Neural crest cell (in vitro differentiated cells): ENCODE measurements at places on chromosomes 16 and 17.

DNA sequence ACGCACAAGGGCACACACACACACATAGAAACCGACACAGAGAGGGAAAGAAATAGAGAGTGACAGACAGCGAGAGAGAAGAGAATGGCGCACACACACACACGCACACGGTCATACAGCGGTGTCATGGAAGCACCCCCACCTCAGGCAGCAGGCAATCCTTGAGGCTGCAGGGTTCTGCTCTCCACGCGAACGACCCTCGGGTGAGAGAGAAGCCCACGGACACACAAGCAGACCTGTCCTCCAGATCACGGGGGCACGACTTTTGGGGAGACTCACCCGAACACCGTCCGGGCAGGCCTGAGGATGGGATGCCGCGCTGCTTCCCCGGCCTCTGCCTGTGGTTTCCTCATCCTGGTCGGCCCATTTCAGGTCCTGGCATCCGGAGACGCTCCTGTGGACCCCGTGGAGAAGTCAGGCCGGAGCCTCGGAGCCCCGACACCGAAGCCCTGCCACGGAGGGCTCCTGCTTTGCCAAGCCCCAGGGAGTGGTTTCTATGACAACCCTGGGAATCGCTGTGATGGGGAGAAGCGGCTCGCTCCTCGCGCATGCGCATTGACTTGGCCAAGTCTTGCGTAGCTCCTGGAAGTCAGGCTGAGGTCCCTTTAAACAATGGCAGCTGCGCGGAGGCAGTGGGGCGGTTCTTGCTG is 118.2 kb upstream of the KCNJ18 start:
- no peak for DNase-seq

DNA sequence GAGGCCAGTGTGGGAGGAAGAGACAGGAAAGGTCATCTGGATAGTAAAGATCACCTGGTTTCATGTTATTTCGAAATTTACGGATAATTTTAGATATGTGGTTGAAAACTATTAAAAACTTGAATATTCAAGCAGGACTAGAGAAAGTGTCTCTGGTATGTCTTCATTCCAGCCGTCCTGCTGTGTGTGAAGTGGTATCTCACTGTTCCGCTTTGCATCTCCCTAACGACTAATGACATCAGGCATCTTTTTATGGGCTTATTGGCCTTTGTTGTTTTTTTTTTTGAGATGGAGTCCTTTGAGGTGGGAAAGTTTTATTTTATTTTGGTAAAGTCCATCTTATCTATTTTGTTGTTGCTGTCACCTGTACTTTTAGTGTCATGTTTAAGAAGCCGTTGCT is 214.4 kb upstream of the CHMP6 start:
- no peak for DNase-seq

- no peak for DNase-seq
Observed at GRCh38 chr17:77196251-77196650, 55.5 kb downstream of the SEC14L1 start.

- DNase-seq = no peak
Observed at GRCh38 chr17:79090443-79091225, 16.0 kb downstream of the ENGASE start.

GRCh38 chr16:73794994-73795393 is 501.6 kb upstream of the PSMD7 start:
- no peak for DNase-seq

- no peak for DNase-seq
Observed at GRCh38 chr16:22098405-22099255, 6.3 kb downstream of the VWA3A start.

DNA sequence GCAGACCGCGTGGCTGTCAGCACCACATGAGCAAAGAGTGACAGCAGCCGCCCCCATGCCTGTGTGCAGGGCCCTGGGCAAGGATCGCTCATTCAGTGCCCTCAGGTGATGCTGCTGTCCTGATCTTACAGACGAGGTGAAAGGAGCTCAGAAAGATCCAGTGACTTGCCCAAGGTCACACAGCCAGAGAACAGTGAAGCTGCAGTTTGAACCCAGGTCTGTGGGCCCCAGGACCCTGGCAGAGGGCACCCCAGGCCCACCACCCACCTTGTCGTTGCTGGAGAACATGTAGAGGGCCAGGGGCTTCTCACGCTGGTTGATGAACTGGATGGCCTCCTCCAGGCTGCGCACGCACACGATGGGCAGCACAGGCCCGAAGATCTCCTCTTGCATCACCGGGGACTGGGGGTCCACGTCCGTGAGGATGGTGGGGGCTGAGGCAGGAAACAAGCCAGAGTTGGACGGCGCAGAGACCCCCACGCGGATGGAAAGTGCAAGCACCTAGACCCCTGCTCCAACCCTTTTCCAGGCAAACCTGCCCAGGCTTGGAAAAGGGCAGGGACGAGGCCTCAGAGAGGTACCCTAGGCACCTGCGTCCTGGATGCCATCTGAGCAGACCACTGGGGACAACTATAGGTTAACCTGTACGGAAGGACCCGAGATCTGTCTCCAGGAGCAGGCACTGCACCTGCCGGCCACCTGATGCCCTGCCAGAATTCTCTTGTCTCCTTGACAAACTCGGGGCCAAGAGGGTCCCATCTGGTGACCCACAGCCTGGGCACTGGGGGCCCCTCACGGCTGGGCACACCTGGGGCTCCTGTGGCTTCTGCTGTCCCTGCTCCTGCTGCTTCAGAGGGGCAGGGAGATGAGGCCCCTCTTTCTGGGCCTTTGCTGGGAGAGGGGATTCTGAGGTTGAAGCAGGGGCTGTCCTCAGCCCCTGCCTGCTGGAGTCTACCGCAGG is 8.6 kb downstream of the ALDH3A1 start:
- DNase-seq = no peak

- peak; percentile 63 for DNase-seq
Observed at GRCh38 chr16:22948603-22949368, 134.8 kb downstream of the HS3ST2 start.

- no peak for DNase-seq
Observed at GRCh38 chr17:65523853-65524664, 37.4 kb downstream of the AXIN2 start.

- no peak for DNase-seq
Observed at GRCh38 chr17:54085020-54085419, 262.3 kb downstream of the KIF2B start.

- no peak for DNase-seq
Observed at GRCh38 chr17:81418710-81419318, 23.6 kb downstream of the BAHCC1 start.

DNA sequence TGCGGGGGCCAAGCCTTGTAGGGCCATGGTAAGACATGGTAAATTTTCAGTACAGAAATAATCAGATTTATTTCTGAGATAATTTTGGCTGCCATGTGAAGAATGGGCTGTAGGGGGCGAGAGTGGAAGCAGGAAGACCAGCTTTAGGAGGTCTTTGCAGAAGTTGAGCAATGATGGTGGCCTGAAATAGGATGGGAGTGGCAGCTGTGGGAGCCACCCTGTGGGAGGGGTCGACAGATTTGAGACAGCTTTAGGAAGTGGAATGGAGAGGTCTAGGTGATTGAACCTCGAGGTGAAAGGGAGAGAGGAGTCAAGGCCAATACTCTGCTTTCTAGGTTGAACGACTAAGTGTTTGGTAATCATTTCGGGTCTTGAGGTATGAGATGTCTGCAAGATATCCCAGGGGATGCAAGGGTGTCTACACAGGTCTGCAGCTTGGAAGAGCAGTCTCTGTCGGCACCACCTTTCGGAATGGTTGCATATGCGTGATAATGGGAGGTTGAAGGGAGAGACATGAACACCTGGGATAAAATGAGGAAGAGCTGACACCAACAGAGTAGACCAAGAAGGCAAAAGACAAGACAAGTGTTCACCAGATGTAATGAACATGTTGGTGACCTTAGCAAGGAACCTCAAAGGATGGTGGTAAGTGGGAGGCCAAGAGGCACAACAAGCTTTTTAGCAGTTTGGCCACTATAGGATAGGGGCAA is 4.2 kb upstream of the ATXN7L3 start:
- DNase-seq = peak; percentile 62

- no peak for DNase-seq
Observed at GRCh38 chr17:17190188-17190587, 15.9 kb downstream of the PLD6 start.

DNA sequence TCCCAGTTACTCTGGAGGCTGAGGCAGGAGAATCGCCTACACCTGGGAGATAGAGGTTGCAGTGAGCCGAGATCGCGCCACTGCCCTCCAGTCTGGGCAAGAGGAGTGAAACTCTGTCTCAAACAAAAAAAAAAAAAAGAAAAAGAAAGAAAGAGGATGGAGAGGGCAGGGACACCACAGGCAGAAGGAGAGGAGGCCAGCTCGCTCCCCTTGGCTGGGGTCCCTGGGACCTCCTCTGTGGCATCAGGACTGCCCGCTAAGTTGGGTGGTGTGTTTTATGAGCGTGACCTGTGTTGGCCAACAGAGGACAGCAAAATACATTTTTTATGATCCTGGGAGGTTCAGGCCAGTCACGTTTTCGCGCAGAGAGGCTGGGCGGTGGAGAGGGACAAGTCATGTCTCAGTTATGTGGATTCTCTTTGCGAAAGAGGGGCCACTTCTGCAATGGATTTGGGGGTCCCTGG is 229.6 kb downstream of the MRTFB start:
- DNase-seq = no peak

GRCh38 chr17:9436630-9437029 is 139.0 kb downstream of the STX8 start:
- DNase-seq = no peak

DNA sequence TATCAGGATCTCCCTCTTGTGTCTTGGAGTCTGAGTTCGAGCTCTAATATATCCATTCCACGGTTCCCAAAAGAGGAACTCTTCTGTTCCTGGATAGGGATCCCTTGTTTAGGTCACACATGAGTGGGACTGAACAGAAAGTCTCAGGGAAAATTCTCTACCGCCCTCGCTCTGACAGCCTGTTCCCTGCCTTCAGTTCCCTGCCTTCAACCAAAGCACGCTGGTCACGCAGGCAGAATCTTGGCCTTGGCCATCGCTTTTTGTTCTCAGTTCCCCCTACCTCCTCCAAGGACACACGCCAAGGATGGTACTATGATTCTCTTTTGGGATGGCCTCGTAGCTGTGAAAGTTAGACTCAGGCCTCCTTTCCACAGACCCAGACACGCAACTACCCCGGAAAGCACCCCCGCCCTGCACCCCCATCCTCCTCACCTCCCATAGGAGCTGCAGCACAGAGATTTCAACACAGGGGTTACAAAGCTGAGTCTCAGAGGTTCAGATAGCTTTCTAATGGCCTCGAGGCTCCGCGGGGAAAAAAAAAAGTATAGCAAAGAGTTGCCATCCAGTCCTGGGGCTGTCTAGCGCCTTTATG is 1.5 kb upstream of the SHISA6 start:
- no peak for DNase-seq

GRCh38 chr16:4688674-4689045 is 4.7 kb upstream of the NUDT16L1 start:
- DNase-seq = no peak

- no peak for DNase-seq
Observed at GRCh38 chr16:212999-213398, 16.2 kb downstream of the LUC7L start.

- peak; percentile 78 for DNase-seq
Observed at GRCh38 chr17:39174920-39175694, 9.1 kb upstream of the ARL5C start.

DNA sequence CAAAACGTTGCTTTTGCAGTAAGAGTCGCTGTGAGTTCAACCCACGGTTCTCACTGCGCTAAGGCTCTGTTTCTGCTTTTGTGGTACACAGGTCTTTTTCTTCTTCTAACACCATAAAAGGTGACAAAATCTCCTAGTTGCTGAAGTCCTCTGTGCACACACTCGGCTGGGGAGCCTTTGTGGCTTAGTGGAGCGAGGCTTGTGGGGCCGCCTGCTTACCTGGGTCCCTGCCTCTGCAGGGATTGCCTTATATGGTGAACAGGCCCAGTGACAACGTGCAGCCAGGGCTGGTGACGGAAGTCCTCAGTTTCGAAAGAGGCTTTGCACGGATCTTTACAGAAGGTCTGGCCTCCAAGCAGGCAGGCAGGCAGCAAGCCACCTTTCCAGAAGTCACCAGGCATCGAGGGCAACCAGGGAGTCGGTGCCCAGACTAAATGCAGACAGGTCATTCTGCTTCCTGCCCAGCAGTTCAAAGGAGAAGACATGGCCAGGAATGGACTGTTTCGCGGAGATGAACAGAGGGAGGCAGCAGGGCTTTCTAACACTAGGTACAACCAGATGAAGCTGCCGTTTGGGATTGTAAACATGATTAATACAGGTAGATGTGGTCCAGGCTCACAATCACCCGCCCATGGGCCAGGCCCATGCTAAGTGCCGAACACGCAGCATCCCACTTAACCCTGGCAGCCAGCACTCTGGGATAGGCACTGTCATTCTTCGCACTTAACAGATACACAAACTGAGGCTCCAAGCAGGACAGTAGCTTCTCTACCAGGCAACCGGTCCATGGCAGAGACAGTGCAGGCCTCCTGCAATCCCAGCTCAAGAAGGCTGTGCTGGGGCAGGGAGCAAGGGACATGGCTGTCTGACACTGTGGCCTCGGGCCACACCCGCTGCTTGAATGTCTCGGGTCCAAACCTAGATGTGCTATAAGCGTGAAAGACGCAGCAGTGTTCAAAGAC is 10.7 kb upstream of the MEAK7 start:
- no peak for DNase-seq

DNA sequence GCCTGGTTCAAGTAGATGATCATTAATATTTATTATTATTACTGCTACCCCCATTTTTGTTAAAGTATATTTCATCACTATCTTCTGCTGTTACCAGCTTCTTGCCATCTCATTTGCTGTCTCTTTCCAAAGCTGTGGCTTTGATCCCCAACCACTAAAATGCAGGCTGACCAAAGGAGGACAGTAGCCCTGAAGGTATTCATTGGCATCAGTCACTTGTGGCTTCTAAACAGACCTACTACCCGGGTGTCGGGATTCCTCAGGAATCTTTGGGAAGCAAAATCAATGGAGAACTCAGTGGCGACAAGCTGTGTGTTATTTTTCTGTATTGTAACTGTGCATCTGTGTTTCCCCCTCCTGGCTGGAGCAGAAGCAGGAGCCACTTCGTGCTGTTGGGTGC is 379.2 kb upstream of the ERCC4 start:
- DNase-seq = no peak

- no peak for DNase-seq
Observed at GRCh38 chr16:81477697-81478693, 33.4 kb downstream of the CMIP start.

DNA sequence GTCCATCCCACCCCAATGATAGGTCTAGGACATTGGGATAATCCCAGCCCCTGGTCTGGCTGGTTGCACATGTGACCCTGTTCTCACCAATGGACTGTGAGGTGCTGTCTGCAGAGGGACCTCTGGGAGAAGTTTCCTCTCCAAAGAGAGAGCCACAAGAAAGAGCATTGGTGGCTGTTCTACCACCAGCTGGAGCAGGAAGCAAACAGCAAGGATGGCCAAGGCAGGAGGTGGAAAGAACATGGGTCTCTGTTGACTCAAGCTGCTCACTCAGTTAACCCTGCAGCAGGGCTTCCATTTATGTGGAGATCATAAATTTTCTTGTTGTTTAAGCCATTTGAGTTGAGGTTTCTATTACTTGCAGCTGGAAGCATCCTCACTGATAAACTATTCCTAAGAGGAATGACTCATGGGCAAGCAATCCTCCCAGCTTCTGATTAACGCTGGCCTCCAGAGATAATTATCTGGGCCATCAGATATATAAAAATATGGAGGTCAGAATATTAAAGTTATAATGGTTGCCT is 52.6 kb downstream of the CYB5B start:
- DNase-seq = no peak
